ENCODE measurements at places on chromosomes 1 and 21.

DNA sequence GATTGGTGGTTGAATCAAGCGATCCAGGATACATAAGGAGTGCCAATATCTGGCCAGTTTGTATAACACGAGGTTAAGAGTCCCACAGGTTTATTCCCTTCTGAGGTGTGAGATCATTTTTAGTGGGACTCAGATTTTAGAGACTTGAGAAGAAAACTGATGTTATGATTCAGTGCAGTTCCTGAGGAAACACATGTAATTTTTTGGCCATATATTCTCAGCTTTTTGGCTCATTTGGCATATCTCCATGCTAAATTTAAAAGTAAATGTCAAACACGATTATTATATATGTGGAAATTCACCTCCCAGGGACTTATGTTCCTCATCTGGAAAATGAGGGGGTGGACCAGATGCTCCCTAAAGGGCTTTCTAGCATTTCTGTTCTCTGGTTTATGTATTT is 39.2 kb upstream of the SERBP1 start:
- no peak for DNase-seq

DNA sequence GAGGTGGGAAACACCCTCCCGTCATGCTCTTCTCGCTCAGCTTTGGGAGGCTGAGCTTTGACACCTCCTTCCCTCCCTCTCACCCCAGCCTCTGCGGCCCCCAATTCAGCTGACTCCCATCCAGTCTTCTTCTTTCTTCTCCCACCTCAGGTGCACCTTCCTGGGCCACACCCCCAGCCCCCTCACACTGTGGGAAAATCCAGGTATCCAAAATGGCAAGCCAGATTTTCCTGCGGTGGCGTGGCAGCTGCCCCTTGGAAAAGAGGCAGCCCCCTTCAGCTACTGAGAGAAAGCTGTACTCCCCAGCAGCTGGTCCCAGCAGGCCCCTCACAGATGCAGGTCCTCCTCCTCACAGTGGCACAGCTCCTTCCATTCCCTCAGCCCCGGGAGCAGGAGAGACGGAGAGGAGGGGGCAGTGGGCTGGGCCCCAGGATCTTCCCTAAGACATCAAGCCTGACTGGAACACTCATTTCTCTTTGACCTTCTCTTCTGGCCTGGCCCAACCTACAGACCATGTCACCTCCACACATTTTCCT is 61.6 kb downstream of the OPTC start:
- DNase-seq = no peak

DNA sequence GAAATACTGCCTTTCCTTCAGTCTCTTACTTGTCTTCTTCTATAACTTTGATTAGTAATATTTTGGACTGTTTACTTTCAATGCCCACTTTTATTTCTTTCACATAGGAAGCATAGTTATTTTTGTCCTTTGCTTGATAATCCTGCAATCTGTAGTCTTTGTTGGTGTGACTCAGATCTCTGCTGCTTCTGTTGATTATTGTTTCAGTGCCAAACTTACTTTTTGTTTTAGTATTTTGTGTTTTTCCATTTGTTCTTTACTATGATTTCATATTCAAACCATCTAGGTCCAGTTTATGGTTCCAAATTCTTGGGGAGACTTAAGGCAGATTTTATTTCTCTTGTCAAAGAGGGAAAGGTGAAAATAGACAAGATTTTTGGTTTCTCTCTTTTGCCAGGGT is 399.9 kb downstream of the HLX start:
- DNase-seq = no peak

DNA sequence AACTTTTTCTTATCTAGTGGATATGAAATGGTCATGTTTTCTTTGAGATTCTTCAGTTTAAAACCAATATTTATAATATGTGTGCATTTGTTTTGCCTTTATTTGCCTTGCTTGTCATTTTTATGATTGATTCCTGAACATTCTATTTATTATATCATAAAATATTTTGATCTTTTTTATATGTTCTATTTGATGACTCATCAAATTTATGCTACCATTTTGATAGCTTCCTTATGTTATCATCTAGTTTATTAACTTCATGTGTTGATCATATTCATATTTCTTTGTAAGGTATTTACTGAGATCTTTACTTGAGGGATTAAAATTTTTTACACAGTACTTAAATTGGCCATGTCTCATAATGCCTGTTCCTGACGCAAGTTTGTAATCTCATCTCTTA is 1650.0 kb downstream of the AMY1C start:
- DNase-seq = no peak

DNA sequence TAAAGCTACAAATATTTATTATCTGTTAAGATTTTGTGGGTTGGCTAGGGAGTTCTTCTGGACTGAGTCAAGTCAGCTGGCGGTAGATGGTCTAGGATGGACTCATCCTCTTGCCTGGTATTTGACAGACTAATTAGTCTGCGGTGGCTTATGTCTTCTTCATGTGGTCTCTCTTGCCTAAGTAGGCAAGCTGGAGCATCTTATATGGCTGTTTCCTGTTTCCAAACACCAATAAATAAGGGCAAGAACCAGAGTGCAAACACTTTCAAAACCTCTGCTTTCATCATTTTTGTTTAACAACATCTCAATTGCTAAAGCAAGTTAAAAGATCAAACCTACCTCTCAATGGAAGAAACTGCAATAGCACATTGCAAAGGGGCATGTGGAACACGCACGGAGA is 484.8 kb downstream of the PTPRC start:
- DNase-seq = no peak

DNA sequence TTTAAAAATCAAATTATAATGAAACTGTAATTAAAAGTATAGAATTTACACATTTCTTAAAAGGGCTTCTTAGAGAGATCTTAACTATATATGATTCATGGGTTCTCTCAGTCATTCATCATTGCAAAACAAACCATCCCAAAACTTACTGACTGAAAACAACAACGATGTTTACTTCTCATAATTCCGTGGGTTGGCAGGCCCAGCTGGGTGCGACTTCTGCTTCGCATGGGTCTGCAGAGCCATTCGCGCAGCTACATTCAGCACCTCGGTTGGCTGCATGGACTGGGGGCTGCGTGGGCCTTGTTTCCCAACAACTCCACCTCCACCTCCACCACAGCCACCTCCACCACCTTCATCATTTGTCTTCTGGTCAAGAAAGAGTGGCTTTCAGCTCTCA is 4.0 kb downstream of the SLAMF8 start:
- DNase-seq = no peak

DNA sequence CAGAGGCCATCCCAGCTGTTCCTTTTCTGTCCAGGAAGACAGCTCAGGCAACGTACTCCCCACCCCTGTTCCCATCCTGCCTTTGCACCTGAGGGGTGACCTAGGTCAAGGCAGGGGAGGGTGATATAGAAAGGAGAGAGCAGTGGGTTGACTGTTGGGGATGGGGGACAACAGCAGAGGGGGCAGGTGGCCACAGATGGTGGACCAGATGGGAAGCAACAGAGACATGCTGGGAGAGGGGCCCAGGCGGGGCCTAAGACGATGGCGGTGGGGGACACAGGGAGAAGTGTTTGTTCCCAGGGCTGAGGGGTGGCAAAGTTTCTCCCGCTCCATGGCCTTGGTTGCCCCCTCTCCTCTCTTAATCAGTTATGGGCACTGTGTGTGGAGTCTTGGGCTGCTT is 6.3 kb downstream of the CELSR2 start:
- no peak for DNase-seq

DNA sequence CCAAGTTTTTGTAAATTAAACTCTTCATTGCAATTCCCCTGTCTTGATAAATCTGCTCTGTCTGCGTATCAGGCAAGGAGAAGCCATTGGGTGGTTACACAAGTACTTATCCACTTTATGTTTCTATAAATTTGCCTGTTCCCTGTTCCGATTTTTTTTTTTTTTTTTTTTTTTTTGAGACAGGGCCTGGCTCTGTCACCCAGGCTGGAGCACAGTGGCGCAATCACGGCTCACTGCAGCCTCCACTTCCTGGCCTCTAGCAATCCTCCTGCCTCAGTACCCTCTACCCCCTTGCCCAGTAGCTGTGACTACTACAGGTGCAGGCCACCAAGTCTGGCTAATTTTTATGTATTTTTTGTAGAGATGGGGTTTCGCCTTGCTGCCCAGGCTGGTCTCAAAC is 11.1 kb upstream of the CSRP1 start:
- DNase-seq = no peak

DNA sequence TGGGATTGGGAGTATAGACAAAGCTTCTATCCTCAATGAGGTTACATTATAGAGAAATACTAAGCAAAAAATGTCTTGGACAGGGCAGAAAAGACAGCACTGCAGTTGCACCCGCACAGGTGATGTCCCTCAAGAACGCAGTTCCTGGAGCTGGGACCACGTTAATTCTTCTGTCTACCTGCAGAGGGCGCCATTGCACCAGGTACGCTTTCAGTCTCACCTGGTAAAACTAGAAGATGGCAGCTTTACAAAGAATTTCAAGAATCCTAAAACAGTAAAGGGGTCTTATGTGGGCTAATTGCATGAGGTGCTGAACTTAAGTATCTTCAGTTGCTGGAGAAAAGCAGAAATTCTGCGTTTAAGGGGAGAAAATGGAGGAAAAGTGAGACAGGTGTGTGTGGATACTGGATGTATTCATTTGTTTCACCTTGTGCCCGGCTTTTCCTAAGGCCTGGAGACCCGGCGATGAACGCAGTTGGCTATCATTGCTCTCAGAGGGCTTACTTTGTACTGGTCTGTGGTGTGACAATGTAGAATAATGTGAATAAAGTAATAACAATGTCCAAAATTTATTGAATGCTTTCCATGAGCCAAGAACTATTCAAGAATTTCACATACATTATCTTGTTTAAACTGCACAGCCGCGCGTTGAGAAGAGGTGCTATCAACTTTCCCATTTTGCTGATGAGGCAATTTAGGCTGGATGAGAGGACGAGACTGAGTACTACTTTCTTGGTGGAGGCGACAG is 276.3 kb upstream of the GREM2 start:
- peak; percentile 65 for DNase-seq

GRCh38 chr21:39221997-39222486 is 38.8 kb upstream of the PSMG1 start:
- no peak for DNase-seq

DNA sequence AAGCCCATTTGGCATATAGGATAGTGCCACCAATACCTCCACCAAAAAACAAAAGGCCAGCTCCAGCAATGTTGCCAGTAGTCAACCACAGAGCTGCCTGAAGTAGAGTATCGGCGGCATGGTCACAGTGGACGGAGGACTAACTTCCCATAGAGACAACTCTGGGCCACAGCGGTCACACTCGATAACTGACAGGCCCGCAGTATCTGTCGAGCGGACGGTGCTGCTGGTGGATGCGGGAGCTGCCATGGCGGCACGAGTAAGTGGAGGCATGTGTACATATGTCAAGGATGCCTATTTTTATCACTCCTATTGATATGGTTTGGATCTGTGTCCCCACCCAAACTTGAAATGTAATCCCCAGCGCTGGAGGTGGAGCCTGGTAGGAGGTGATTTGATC is 4.1 kb downstream of the KRTAP12-1 start:
- DNase-seq = no peak

GRCh38 chr1:209648346-209648745 is 3.9 kb downstream of the LAMB3 start:
- DNase-seq = no peak

DNA sequence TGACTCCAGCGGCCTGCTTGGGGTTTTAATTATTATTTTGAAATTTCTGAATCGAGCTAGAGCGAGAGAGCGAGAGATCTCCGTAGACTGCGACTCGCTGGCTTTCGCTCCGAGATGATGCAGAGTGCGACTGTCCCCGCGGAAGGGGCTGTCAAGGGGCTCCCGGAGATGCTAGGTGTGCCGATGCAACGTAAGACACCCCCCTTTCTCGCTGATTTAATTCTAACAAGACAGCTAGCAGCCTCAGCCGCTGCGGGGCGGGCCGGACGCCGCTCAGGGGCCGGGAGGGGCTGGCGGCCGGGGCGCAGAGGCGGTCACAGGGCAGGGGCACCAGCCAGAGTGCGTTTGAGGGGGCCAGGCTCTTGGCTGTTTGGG is 339 bp downstream of the LHX4 start:
- DNase-seq = no peak

DNA sequence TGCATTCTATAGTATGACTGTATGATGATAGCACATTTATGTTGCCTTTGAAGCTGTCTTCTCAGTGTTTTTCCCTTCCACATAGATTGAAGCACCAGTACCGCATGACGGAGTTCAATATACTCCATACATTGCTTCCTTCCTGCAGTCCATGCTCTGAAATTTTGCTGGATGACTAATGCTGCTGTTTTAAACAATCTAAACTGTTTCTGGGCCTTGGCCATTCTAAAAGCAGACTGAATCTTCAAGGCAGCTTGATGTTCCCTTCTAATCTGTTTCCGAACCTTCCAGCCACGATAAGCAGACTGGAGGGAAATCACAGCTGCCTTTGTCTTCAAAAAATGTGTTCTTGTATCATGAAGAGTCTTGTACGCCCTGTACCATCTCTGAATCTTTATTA is 36.2 kb upstream of the F13B start:
- no peak for DNase-seq

DNA sequence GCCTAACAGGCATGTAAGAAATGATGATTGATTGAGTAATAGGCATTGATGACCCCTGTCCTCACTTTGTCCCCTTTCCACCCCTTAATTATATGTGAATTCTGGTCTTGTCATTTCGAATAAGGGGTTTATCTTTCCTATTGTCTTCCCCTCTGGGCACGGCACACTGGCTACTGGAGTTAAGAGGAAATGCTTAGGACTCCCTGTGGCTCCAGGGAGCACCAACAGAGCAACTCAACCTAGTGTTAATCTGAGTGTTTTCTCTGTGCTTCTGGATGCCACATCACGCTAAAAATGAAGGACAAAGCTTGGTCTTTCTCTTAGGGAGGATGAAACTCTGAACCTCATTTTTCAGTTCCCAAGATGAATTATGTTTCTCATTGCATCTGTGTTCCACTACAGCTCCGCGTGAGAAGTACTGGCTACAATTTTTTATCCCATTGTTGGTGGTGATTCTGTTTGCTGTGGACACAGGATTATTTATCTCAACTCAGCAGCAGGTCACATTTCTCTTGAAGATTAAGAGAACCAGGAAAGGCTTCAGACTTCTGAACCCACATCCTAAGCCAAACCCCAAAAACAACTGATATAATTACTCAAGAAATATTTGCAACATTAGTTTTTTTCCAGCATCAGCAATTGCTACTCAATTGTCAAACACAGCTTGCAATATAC is 5.3 kb downstream of the FCER1A start:
- no peak for DNase-seq

GRCh38 chr1:77961392-77961791 is 17.5 kb downstream of the FUBP1 start:
- no peak for DNase-seq

- peak; percentile 75 for DNase-seq
Measured at GRCh38 chr21:45074048-45074817, at the start of gene ADARB1. Gene ADARB1 (plus strand): TSS chr21:45074580. CDS start chr21:45171657, 97,077 bp downstream.

DNA sequence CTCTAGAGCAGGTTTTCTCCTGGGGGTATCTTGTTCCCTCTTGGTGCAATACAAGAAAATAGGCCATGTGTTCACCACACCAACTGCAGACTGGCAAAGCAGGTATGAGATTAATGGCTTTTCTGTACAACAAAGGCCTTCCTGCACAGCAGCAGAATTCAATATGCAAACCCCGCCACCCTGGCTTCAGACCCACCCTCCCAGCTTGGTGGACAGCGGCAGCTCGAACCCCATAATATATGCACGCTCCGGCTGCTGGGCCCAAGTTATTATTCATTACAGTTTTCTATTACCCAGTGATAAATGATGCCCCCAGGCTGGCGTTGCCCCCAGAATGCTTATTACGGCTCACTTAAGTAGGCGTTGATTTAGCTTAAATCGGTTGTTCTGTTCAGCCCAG is 144.2 kb downstream of the RRAGC start:
- no peak for DNase-seq

All from activated CD4-positive, alpha-beta T cell treated with anti-CD3 and anti-CD28 coated beads for 36 hours (primary cell).